Spleen (tissue), 13 donors: ENCODE measurements at places on chromosomes 2 and 18. TPM values are rescaled to one million over a fixed set of nuclear protein-coding genes. Genes with fewer than 3 reads are reported as not detected.

GRCh38 chr2:217090024-217090473, 230.2 kb upstream of the TNP1 start:
- no peak for DNase-seq

DNA sequence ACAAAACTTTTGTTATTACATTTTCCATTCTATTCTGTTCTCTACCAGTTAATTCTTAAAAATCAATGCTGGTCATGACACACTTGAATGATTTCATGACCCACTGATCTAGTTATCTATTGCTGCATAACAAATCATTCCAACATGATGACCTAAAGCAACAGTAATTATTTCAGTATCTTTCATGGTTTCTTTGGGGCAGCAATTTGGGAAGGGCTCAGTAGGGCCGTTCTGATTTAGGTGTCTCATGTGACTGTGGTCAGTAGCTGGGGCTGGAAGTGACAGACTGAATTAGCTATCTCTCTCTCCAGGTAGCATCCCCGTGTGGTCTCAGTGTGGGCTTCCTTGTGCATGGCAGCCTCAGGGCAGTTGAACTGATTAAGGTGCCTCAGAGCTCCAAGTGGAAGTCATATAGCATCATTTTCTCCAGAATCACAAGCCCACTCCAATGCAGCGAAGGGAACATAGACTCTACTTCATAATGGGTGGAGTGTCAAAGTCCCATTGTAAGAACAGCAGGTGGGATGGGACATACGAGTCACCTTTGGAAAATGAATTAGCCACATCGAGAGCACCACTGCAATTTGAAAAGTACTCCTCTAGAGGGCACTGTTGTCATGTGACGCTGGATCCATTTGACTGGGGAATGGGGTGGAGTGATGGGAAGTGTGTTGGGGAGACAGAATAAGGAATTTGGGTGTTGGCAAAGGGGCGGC, 39.1 kb upstream of the FAM136A start:
- no peak for DNase-seq

- DNase-seq = no peak
Observed at GRCh38 chr2:237435844-237436587, 22.1 kb upstream of the COL6A3 start.

The VWA3B gene
- total RNA-seq = not detected

The SLC11A1 gene
- total RNA-seq = 299 TPM

The LCT gene
- not detected for total RNA-seq

The MOGAT1 gene
- not detected for total RNA-seq
